Testis (tissue), 5 donors: ENCODE measurements at places on chromosomes 4 and X.

DNA sequence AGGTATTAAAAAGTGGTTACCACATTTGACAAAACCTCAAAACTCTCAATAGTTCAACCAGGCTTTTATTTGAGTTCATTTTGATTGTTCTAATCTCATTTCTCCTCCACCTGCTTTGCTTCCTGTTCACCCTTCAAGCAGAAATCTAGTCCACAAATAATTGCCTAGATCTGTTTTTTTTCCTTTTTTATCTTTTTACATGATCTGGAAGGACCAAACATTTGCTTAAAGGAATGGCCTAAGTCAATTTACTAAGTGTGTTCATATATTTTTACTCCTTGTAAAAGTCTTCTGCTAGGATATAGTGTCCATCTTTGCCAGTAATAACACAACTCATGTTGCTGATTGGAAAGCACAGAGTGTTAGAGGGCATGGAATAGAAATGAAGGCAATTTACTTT is 26.2 kb upstream of the VEGFD start:
- no peak for DNase-seq

DNA sequence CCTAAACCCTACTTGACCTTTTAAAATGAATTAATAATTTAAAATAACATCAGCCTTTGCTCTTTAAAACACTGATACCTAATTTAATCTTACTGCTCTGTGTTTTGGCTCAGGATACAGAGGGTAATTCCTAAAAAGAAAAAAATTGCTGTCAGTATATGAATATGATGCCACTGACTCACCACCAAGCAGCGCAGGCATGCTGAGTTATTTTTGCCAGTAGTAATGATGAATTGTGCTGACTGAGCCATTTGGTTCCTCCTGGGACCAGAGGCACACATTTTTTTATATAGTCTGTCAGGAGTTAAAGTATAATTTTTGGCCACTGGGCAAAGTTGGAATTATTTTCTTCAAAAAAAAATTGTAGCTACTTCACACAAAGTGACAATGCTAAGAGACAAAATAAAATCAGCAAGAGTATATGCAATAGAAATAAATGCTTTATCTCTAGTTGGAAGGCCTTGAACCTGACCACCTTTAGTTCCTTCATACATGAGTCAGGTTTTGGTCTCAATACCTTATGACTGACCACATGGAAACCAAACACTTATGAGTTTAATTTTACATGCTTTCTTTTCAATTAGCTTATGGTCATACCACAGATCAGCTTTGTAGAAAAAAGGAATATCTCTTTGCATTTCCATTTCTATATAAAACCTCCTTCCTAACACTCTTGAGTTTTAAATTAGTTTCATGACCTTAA is 115.1 kb downstream of the PPP3CA start:
- no peak for DNase-seq

DNA sequence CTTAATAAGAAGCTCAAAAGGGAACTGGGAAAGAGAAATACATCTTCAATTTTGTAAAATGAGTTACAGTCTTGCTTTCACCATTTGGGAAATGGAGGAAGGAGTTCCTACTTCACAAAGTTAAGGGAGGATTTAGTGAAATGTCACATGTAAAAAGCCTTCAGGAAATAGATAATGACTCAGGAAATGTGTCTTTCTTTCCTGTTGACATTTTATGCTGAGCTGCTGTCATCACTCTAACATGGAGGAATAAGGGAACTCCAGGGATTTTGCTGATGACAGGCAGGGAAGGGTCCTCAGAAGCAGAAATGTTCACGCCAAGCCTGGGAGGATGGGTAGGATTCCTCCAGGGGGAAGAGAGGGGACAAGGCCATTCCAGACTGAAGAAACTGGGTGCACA is 251.1 kb downstream of the USP46 start:
- DNase-seq, result no peak

DNA sequence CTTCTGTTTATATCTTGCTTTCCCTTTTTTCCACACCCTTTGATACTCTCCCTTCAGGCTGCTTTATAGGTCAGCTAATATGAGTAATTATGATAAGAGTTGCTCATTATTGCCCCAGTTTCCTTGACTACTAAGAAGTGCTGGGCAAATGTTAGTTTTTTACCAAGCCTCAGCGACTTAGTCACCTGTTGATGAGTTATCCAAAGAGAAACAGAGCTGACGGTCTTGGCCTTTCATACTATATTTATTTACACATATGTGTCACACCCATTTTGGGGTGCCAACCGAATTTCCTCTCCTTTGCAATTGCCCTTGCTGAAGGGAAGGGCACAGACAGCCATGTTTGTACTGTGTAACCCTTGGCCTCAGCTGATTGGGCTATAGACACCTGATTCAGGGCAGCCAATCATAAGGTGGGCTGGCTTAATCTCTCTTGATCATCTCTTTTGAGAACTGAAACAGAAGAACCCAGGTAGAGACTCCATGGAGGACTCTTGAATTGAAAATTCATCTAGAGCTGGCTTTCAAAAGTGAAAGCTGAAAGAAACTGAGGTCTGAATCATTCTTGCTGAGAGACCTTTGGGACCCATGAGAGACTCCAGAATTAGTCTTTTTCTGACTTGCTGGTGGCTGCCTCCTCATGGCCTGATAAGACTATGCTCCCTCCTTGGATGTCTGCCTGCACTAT is 111.7 kb upstream of the RPS6KA3 start:
- no peak for DNase-seq
